ENCODE measurements at places on chromosomes 3 and 15. TPM values are rescaled to one million over a fixed set of nuclear protein-coding genes. Genes with fewer than 3 reads are reported as not detected.
A peak's percentile ranks its signal among the peaks of the same experiment; 100 is the strongest.

GRCh38 chr3:119981386-119981785, 112.9 kb downstream of the GSK3B start:
- no peak for DNase-seq

GRCh38 chr3:61608711-61609110, 47.3 kb downstream of the PTPRG start:
- DNase-seq, result no peak

- DNase-seq, result peak; percentile 10
Measured at GRCh38 chr3:106332884-106333283, 464.1 kb upstream of the CBLB start.

- DNase-seq, result no peak
Measured at GRCh38 chr3:139601191-139601961, 61.8 kb upstream of the RBP1 start.

DNA sequence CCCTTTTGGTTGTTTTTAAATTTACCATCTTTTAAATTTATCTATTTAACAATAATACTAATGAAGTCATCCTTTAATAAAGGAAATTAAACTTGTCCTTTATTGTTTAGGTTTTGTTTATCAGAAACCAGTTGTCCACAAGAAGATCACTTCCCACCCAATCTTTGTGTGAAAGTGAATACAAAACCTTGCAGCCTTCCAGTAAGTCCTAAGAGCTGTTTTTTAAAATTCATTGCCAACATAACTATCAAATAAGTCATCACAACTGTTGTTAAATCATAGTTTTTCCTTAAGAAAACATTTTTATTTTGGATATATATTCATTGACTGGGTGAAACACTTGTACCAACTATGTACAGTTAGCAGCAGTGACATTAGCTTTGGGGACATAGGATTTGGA, 59.4 kb downstream of the CALML4 start:
- DNase-seq, result peak; percentile 25

GRCh38 chr15:78968539-78969271, 23.9 kb upstream of the CTSH start:
- no peak for DNase-seq

DNA sequence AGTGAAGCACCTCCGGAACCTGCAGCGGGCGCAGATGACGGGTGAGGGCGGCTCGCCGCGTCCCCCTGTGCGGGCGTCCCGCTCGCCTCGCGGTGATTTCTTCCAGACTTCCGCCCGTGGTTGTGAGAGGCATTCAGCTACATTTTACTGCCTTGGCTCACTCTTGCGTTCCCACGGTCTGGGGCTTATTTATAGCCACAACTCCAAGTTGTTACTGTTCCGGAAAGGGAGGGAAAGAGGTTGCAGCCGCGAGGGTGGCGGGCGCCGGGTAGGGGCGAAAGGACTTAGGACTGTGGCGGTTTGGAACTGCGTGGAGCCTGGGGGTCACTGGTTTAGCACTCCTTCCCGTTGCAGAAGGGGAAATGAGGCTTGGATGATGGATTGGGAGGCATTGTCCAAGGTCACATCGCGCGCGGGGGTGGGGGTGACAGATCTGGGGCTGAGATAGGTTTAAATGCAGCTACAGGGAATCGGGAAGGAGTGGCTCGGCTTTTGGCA, 1.1 kb downstream of the HES1 start:
- DNase-seq, result peak; percentile 81

DNA sequence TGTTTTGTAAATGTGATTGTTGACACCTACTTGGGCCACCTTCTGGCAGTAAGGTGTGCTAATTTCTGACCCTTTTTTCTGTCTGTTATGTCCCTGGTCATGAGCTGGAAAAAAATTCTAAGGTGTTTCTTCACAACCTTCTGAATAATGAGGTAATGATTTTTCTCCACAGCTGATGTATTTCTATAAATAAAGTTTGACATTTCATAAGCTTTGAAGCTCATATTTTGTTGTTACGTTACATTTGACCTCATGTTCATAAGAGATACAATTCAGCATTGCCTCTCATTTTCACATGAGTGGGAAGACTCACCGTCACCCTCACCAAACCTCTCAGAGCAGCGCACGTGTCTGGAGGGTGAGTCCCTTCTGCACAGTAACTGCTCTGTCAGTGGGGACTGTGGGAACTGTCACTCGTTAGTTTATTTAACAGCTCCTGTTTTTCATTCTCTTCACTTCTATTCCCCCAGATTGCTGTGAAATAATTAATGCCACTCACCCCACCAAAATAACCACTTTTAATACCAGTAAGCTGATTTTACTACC, 140.9 kb downstream of the PLCL2 start:
- DNase-seq, result no peak

DNA sequence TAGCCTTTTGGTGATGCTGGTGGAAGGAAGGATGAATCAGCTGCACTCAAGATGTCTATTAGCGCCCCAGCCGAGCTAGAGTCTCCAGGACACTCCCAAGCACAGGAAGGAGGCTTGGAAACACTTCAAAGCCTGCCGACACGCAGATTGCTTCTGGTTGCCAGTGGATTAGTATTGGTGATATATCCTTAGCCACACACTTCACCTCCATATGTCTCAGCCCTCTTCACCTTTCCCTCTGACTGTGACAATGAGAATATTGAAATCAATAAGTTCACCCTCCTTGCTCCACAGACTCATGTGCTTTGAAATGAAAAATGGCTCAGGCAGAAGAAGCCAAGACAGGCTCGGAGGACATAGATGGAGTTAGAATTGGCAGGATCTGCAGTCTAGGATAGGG, 102.9 kb upstream of the LRRN1 start:
- no peak for DNase-seq

DNA sequence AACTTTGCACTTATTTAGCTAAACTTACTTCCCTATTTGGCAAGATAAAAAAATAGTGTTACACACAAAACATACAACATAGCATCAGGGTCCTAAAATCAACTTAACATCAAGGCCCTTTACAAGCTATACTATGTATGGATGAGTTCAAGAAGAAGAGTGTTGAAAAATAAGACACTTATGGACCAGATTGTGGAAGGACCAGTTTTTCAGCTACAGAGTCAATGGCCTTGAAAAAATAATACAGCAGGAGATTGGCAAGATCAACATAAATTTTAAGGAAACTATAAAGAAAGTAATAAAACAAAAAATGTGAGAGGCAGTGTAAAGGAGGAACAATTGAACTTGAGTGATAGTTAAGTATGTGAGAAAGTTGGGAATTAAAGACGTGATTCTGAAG, 66.3 kb upstream of the BBX start:
- DNase-seq, result no peak

- no peak for DNase-seq
Measured at GRCh38 chr3:144521131-144521530, 549.5 kb downstream of the DIPK2A start.

DNA sequence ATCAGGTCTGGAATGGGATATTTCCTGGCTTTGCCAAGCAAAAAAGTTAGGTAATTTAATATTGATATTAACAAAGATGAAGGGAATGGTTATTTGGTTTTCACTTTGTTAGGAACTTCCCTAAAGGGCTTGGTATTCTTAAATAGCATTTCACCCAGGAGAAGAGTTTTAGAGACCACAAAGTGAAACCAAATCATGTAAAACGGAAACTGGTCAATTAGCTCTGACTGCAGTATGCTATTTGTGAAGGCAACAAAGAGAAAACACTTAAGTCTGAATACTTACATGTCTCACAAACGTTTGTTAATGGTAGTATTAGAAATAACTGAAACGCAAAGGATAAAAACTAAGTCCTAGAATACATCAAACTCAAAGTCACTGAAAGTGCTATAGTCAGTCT, 32.4 kb upstream of the SETMAR start:
- no peak for DNase-seq

GRCh38 chr3:181298421-181298820, 308.9 kb upstream of the DNAJC19 start:
- DNase-seq, result peak; percentile 33

- no peak for DNase-seq
Measured at GRCh38 chr15:64688770-64689169, 86.6 kb downstream of the RBPMS2 start.

DNA sequence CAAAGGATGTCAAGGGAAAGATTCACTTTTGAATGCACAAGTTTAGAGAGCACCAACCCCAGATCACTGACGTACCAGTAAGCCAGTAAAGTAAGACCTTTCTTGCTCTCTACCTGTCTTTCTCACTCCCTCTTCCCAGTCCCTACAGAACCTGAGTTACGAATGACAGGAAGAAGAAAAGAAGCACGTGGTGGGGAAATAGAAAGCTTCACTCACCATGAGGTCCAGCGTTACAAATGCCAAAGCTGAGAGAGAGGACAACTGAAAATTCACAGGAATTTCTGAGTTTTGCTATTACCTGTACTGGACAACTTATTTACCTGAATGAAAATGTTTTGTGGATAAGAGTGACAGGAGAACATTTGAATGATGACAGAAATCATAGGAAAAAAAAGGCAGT, 133.2 kb upstream of the GBE1 start:
- no peak for DNase-seq

DNA sequence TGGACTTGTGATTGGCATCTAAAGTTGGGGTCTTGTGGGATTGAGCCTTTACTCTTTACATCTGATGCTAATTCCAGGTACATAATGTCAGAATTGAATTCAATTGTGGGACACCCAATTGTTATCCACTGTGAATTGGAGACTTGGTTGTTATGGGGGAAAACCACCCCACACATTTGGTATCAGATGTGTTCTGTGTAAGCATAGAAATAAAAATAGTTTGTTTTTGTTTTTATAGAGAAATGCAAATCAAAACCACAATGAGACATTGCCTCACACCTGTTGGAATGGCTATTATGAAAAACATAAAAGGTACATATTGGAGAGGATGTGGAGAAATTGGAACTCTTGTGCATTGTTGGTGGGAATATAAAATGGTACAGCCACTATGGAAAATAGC, 58.5 kb downstream of the CPA3 start:
- no peak for DNase-seq

GRCh38 chr3:38648659-38649499, 608 bp downstream of the SCN5A start:
- no peak for DNase-seq

DNA sequence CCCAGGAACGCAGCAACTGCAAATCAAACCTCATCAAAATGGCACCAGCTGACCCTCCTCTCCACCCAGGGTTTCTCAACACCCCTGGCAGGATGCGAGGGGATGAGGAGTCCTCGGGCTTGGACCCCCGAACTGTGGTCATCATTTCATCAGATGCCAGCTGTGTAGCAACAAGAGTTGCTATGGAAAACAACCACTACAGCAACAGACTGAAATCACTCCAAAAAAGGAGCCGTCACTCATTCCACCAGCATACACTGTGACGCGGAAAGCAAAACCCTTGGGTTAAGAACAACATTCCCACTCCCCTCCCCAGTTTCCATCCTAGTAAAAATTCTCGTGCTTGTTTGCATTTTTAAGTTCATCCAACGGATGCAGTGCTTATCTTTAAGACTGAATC, 40.1 kb downstream of the VGLL4 start:
- DNase-seq, result peak; percentile 97

GRCh38 chr15:81604713-81605112, 230.7 kb upstream of the TMC3 start:
- no peak for DNase-seq

DNA sequence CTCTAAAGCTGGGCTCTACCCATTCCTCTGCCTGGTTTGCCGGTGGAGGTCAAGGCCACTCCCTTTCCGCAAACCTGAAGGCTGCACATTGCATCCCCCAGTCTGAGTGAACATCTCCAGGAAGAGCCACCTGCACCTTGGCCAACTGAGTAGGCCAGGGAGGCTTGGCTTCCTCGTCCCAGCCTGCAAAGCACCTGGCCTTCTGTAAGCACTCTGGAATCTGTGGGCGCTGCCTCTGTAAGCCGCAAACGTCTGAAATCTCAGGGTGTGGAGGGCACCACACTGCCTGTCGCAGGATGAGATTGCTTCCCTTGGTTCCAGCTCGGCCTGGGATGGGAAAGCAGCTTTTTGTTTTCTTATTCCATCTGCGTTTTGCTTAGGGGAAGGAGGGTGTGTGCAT, 81.3 kb downstream of the SEC22A start:
- no peak for DNase-seq

DNA sequence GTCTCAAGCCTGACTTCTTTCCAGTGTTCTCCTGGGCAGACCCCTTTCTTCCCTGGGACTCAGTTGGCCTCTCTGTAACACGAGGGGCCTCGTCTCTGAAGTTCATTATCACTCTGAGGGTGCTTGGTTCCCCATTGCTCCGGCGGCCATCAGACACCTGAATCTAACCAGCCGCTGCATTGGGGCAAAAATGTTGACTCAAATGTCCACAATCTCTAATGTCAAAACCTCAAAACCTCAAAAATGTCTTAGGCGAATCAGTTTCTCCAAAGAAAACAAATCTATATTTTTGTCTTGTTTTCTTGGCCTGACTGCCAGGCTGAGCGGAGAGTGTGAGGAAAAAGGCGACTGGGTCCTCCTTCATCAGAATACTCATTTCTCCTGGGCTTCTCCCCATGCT, 220.7 kb downstream of the VPS13C start:
- DNase-seq, result peak; percentile 20

DNA sequence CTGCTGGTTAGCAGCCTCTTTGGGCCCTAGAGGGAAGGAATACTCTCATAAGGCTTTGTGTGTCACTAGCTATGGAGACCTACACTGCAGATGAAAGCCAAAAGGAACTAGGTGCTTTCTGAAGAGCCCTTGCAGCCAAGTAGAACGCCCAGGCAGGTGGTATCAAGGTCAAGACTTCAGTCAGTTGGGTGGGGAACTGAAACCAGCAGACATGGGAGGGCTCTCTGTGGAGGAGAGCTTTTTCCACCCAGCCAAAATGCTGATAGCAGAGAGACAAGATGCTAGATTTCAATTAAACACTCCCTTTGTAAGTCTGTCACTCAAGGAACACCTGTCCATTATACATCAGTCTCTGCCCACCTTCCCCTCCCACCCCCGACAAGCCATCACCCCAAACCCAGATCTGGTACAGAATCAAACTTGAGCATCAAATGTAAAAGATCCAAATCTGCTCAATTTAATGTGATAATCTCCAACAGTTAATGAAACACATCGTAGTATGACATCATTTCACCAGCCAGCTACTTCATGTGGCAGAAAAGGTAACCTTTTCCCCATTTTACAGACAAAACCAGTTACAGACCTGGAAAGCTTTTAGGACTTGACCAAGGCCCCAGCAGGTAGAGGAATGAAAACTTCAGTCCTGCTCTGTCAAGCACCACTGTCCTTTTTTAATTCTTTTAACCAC, 14.6 kb downstream of the MRPS25 start:
- DNase-seq, result no peak

The HTR3E gene
- total RNA-seq, result not detected

The GPR149 gene
- total RNA-seq, result not detected

The AADACL2 gene
- total RNA-seq, result not detected

The WWTR1 gene
- total RNA-seq, result 30.3 TPM

The PLSCR1 gene
- 11.7 TPM for total RNA-seq

The EAF2 gene
- 2.3 TPM for total RNA-seq

The CCR4 gene
- not detected for total RNA-seq

The PARP16 gene
- total RNA-seq, result 1.3 TPM

The SLC28A1 gene
- total RNA-seq, result not detected

The NGLY1 gene
- total RNA-seq, result 14.9 TPM

The GNB4 gene
- 131 TPM for total RNA-seq

The WDR72 gene
- total RNA-seq, result not detected
